T-helper 9 cell (primary cell): ENCODE measurements at places on chromosomes 7 and 10.
A peak's percentile ranks its signal among the peaks of the same experiment; 100 is the strongest.

DNA sequence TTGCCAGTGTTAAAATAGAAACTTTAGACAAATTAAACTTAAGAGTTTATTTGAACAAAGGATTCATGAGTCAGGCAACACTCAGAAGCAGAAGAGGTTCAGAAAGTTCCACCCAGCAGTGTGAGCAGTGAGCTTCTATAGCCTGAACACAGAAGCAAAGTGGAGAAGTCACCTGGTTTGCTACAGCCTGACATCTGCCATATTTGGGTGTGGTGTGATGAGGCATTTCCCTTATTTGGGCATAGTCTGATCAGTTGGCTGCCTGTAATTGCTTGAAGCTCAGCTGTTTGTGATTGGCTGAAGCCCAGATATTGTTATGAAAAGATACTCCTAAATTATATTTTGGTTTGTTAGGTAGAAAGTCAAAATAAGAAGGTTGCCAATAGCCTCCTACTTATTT is 39.1 kb downstream of the VWC2 start:
- no peak for DNase-seq

- no peak for DNase-seq
These were observed 441.3 kb upstream of the MKI67 start for GRCh38 chr10:128567551-128567950.

GRCh38 chr10:26361971-26362370 is 76.2 kb upstream of the APBB1IP start:
- no peak for DNase-seq

DNA sequence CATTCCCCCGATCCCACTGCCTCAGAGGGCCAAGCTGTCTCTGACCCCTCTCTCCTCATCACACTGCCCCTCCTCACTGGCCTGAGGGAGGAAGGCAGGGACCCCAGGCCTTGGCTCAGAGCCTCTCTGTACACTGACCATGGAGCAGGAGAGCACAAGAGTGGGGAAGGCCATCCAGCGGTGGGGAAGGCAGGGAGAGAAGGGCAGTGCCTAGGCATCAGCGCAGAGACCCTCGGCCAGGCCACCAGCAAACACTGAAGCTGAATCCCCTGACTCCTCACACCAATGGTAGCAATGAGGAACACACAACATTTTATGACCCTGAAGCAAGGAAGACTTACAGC is 14.8 kb downstream of the OGDHL start:
- no peak for DNase-seq

DNA sequence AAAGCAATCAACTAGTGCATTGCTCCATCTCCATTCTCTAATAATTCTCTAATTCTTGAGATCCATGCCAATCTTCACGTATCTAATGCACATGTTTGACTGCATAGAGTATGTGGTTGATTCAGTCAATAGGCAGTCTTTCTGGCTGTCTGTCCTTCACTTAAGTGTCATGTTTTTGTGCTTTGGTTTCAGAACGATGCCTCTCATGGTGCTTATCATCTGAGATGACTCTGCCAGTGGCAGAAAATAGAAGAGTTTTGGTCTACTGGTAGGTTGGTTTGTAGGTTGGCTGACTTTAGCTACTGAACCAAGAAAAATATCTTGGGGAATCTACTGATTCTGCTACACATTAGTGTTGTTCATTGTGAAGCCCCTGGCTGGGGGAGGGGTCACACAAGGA is 364.2 kb downstream of the SFMBT2 start:
- DNase-seq, result no peak

- DNase-seq, result no peak
These were observed 94.2 kb downstream of the CUL2 start for GRCh38 chr10:34995925-34996324.

DNA sequence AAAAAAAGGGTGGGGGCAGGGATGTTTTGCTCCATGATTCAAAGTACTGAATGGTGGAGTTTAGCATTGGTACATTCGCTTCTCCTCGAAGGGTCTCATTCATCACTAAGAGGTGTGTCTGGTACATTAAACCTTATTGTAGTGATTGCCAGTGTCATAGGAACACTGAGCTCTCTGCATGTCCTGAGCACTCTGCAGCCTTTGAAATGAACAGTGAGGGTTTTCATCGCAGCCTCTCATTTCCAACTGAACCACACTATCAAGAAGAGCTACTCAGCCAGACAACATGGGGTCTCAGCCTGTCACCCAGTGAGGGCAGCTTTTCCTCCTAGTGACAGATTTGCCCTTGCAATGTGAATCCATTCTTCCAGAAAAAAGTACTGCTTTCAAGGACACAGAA is 7.6 kb upstream of the DEPP1 start:
- no peak for DNase-seq

DNA sequence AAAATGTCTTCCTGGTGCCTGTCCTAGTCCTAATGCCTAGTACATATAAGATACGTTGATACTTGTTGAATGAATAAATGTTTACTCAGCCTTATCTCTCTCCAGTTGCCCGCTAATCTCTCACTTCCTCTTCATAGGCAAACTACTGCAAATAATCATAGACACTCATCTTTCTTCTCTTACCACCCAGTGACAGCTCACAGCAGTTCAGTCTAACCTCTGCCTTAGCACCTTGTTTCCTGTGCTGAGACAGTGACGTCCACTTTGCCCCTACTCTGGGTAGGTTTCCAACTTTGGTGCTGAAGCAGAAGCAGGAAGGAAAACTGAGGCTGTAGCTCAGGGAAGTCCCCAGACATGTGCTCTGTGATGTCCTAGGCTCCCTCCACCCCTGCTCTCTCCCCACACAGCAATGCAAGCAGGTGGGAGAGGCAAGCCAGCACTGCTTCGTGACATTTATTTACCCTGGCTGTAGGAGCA is 45.5 kb upstream of the RHOBTB1 start:
- no peak for DNase-seq

DNA sequence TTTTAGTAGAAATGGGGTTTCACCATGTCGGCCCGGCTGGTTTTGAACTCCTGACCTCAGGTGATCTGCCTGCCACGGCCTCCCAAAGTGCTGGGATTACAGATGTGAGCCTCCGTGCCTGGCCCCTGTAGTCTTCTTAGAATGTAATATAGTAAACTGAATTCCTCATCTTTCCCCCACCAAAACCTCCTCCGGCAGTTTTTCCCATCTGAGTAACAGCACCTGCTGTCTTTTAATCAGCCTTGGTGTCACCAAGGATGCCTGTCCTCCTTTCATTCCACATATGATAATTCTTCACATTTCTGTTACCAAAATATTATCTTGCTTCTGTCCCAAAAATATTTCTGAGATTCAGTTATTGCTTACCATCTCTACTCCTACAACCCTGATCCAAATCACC is 80.2 kb downstream of the ZEB1 start:
- DNase-seq, result no peak

DNA sequence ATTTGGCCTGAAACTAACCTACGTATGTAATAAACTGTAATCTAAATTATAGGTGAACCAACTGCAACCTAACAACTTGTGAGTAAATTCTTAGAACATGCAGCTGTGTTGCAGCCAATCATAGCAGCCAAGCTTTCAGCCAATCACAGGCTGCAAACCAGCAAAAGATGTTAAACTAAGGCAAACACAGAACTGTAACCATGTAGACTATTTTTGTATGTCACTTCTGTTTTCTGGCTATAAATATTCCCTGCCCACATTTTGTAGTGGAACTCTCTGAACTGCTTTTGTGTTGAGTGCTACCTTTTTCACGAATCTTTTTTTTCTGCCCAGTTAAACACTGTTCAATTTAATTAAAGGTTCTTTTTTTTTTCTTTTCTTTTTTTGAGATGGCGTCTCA is 28.2 kb upstream of the ZPBP start:
- DNase-seq, result no peak

GRCh38 chr10:80720549-80720948 is 182.8 kb downstream of the SH2D4B start:
- no peak for DNase-seq

- DNase-seq, result no peak
These were observed 26.2 kb downstream of the VSIR start for GRCh38 chr10:71747039-71747531.

DNA sequence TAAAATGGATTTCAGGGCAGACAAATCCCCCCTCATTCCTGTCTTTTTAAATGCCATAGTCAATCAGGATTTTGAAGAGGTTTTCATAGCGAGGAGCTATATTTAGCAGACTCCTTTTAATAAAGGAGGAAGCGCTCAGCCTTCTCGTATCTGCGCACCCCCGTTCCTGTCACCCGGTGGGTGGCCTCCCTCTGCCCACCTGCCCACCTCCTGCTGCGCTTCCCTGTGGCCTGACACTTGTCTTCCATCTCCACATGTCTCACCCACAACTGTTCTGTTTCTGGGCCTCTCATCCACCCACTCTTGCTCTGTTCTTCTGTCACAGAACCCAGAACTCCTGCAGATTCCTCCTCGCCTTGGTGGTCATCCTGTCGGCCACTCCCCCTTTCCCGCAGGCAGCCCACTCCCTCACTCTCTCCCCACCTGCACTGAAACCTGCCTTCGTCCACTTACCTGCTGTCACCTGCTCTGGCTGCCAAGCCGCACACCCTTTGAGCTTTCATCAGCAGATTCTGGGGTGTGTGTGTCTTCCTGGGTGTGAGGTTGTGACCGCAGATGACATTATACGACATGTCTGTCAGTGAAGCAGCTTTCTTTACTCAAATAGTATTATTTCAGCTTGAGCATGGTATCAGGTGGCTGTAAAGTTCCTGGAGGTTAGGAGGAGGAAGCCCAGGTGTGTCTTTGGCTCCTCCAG is 163.5 kb upstream of the AGK start:
- DNase-seq, result no peak

DNA sequence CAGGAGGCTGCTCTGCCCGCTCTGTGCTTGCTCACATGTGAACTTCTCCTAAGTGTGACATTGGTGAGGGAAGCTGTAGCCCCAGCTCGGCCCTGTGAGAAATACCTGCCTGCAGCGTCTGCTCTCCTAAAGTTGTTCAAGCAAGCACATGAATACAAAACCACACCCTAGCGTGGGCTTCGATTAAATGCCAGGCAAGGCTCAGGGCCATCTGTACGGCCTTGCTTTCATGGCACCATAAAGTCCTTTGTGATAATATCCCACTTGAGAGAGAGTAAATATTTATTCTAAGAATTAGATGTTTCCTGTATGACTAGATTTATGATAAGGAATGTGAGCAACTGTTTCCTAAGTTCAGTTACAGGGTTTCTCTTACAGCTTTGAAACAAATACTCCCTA is 262.8 kb upstream of the KLF14 start:
- no peak for DNase-seq

DNA sequence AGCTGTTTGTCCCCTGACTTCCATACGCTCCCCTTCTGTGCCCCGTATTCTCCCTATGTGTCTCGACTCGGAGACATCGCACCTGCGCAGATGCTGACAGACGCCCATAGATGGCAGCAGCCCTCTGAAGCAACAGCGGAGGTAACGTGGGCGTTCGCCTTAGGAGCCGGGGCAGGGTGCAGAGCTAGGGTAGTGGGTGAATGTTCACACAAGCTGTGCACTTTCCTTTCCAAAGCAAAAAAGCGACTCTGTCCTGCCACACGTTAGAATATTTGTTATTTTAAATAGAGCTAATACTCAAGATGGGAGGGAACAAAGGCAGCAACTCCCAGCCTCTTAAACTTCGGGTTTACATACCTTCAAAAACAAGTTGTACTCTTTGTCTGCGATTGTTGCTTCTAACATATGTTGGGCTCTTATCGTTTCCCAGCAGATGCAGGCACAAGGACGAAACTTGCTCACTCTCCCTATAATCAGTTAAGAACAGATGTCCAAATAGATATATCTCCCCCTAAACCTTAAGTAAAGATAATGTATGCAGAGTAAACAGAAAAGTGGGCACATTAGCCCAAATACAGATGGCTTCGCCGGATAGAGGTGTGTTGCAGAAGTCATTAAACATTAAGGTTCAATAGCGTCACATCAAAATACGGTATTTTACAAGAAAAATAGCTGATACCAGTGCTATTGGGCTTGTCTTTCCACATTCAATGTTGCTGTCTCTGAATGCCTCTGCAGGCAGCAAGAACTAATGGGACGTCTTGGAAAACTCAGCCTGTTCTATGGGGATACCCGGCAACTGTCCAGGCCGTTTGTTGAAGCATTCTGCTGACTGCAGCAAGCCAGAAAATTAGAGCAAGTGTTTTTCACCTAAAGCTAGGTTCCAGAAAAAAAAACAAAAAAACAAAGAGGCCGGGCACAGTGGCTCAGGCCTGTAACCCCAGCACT is 340.3 kb upstream of the PRKCQ start:
- peak; percentile 58 for DNase-seq

GRCh38 chr10:48511875-48512231 is 93.0 kb downstream of the ARHGAP22 start:
- no peak for DNase-seq
